RCC 7860 (cell line): ENCODE measurements at places on chromosomes 11 and 22.

- DNase-seq, result no peak
These were observed 15.2 kb upstream of the MTMR2 start for GRCh38 chr11:95939091-95939490.

DNA sequence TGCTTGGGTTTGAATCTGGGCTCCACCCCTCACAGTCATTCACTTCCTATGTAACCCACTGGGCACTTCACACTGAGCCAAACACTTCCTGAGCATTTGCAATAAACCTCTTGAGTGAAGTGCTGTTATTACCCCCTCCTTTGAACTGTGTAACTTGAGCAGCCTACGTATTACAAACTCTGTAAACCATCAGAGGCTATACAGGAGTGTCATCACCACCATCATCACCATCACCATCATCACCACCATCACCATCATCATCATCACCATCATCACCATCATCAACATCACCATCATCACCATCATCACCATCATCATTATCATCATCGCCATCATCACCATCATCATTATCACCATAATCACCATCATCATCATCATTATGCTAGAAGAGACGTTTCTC is 18.4 kb downstream of the RTL6 start:
- no peak for DNase-seq

- DNase-seq, result no peak
These were observed 3.9 kb downstream of the LTBP3 start for GRCh38 chr11:65554057-65554818.

DNA sequence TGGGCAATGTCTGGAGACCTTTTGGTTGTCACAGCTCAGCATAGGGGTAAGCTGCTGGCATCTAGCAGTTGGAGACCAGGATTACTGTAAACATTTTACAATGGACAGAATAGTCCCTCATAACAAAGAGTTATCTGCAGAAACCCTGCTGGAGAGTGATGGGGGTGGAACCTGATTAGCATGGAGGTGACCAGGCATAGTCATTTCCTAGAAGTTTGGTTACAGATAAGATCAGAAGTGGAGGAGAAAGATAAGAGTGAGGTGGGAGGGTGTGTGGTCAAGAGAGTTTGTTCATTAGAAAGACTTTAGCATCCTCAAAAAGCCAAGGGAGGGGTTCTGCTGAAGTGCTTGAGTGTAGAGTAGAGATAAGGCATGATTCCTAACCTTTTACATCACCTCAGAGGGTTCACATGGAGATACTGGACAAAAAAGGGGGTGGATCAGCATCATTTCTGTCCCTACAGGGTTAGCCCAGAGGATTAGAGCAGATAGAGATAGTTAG is 38.8 kb downstream of the PRDM11 start:
- no peak for DNase-seq

GRCh38 chr11:57466680-57467079 is 6.4 kb downstream of the RTN4RL2 start:
- DNase-seq, result no peak

DNA sequence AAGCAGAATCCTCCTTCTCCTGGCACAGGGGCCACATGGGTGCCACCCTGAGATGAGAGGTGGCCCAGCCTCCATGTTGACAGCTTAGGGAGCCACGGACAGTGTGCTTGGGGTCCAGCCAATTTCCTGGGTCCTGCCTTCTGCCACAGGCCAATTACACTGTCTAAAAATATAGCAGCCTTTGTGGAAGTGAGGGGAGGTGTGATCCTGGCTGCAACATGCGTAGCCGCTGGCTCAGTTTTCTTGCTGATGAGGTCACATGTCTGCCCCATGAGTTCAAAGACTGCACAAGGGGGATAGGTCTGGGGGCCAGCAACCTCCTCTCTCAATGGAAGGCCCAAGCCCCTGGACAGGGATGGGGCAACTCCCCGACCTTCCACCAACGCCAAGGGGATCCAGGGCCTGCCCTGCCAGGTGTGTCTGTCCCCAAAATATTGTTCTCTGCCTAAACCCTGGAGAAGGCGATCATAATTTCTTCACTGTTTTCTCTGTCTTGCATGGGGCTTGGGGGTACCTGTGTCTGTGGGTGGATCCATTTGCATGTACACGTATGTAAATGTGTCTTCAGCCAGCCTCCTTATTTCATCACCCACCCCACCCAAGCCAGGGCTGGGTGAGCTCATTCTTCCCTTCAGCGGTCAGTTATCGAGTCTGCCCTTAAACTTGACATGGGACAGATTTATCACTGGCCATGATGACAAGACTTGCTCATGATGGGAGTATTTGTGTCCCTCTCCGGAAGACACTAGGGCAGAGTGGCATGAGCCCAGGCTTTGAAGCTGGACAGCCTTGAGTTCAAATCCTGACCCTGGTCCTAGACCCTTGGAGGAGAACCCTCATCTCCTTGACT is 59.4 kb downstream of the OTOG start:
- DNase-seq, result no peak

GRCh38 chr11:28342716-28343115 is 234.5 kb downstream of the METTL15 start:
- DNase-seq, result no peak
